Stimulated activated CD8-positive, alpha-beta memory T cell treated with anti-CD3 and anti-CD28 coated beads, Interleukin-2, amount 100 ng/mL, for 1 hour (primary cell): ENCODE measurements at places on chromosomes 5 and 9.

GRCh38 chr9:109993250-109993978, 213.4 kb downstream of the PALM2AKAP2 start:
- DNase-seq: no peak

DNA sequence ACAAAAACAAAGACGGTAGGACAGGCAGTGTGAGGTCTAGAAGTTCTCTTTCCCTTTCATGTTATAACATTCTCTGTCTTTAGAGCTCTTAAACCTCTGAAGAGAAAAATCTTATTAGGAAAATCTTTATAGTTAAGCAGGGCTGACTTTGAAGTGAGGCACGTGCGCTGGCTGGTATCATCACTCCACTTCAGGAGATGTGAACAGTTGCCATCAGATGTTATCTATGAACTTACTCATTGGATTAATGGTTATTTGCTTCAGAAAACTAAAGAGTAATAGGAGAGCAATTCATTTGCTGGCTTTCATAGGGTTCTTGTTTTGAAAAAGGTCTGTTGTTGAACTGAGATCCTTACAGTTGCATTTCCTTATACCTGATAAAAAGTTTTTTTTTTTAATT, 25.7 kb downstream of the LRRTM2 start:
- no peak for DNase-seq

DNA sequence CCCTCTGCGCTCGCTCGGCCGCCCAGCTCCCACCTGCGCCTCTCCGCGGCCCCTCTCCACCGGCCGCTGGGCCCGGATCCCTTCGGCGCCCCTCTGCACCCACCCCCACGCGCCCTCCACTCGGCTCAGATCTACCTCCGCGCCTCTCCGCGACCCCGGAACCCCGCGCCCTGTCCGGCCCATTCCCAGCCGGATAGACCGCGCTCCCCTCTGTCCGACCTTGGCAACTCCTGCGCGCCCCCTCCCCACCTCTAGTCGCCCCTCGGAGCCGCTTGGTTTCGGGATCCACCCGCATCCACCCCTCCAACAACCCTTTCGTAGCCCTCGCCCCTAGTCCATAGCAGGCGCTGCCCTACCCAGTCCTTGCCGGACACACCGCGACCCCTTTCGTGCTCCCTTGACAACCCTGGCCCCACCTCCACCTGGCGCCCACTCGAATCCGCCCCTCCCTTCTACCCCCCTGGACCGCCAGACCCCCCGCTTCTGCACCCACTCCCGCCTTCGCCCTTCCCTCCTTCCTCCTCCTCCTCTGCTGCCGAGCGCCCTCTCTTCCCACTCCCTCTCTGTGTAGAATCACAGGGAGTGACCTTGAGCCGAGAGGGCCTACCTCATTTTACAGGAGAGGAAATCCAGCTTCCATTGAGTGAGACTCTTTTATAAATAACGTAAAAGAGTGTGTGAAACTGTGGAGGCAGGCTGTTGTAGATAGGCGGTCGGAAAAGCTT, 525 bp upstream of the AK3 start:
- DNase-seq: no peak

DNA sequence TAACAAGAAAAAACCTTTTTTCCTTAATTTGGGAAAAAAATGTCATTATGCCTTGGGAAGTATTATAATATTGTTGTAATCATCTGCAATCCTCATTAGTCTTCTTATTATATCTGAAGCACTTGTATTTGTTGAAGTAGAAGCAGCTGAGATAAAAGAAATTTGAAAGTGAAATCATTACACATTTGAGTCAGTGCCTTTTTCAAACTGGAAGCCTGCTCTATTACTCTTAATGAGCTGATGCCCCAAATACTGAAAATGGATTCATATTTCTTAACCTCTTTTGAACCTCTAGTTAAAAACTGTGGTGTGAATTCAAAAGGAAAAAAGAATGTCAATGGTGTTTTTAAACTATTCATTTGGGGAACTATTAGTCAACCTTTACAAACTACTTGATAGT, 1027.7 kb downstream of the NR2F1-AS1 start:
- no peak for DNase-seq

GRCh38 chr5:657570-657969, 35.6 kb downstream of the TPPP start:
- no peak for DNase-seq

DNA sequence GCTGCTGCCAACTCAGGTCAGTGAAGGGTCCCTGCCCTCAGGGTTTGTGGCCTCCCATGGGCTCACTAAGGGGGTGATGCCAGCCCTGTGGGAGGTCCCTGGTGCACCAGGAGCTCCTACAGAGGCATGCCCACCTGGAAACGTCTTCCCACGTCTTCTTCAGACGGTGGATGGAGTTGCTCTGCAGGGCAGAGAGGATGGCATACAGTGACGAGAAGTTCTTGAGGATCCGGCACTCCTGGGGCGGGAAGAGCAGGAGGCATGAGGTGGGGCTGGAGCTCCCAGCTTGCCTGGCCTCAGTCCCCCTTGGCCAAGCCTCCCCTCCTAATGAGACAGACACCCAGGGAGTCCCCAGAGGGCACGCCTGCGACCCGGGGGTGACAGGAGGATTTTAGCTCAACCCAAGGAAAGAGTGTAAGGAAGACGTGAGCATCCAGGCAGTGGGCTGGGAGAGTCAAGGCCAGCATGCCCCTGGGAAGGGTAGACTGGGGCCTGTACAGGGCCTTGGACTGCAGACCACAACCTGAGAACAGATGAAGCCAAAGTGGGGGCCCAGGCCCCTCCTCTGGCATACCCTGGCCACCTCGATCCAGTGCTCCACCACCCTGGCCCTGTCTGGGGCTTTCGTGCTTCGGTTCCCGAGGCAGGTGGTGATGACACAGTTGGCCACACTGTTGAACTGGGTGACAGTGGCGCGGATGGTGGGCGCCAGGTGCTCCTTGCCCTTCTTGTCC, 14.4 kb downstream of the RALGDS start:
- DNase-seq: no peak

GRCh38 chr5:140020601-140021177, 22.4 kb downstream of the NRG2 start:
- no peak for DNase-seq
